Breast epithelium (tissue), 4 donors: ENCODE measurements at places on chromosomes 16 and 17.

- DNase-seq = no peak
Measured at GRCh38 chr17:4417129-4417667, 16.5 kb upstream of the SPNS3 start.

DNA sequence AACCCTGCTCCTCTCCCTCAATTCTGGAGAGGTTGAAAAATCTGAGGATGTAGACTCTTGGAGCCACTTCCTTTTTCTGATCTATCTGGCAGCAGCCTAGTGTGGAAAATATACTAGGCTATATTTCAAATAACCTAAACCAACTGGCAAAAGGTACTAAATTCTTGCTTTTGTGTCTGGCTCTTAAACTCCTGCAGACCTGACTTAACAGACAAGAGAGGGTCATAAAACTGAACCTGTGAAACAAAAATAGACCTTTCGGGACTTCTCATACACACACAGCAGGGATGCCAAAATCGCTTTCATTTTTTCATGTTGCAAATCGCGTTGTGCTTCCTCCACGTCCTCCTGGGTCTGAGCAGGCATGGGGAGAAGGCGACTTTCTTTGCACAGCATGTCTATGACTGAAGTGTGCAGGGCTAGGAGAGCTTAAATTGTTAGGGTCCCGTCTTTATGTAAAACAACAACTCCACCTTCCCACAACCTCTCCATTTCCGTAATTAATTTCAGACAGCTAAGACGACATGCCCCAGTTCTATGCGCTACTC is 520.7 kb upstream of the PSMD7 start:
- no peak for DNase-seq

DNA sequence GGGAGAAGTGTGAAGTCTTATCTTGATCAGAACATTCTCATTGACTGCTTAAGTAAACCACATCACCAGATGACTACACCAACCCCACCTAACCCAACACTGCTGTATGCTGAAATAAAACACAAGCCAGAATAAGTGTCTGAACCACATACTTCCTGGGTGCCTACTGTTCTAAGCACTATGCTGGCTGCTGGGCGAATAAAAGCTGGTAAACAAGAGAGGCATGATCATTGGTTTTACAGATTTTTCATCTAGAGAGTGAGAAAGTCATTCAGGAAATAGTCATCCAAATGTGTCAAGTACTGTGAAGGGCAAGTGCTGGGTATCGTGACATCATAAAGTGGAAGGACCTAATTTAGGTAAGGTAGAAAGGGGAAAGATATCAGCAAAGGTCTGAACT is 199.0 kb upstream of the SOX9 start:
- no peak for DNase-seq

GRCh38 chr16:65964752-65965151 is 401.7 kb upstream of the CDH5 start:
- DNase-seq = no peak

DNA sequence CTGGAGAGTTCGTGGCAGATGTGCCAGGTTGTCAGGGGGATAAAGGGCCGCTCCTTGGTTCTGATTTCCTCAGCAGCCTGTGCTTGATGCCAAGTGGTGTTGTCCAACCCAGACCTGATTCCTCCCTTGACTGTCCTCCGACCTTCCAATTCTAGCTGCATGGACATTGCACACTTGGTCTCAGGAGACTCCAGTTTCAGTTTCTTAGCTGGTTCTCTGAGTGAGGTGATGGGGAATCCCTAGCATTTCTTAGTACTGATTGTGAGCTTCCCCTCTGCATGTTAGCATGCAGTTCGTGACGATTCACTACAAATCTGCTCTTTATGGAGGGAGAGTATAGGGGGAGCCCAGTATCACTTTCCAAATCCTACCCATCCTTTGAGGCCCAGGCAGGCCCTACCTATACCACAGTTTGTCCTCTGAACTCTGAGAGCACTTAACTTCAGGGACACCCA is 12.4 kb upstream of the CCR7 start:
- DNase-seq = no peak
